ENCODE measurements at places on chromosomes 12 and 14. TPM values are rescaled to one million over a fixed set of nuclear protein-coding genes. Genes with fewer than 3 reads are reported as not detected.

The AMN gene
- total RNA-seq = 0.58 TPM

DNA sequence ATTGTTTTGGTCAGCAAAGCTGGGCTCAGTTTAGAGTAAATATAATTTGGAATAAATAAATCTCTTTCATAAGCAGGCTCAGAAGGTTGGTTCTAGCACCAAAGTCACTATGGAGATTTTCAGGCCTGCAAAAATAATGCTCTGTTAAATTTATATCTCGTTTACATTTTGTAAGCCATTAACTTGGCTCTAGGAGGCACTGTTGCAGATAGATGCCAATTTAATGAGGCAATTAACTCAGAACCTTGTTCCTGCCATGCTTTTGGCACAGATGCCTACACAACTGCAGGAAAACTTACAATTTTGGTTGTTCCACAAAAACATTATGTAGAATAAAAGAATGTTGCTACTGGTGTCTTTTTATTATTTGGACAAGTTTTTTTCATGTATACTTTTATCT is 428.1 kb downstream of the FLRT2 start:
- no peak for DNase-seq

GRCh38 chr12:104352106-104352713 is 48.7 kb downstream of the EID3 start:
- DNase-seq = no peak

- DNase-seq = no peak
Observed at GRCh38 chr14:103000291-103000921, 56.9 kb downstream of the CDC42BPB start.

All from right cardiac atrium (tissue), 5 donors.